ENCODE measurements at places on chromosomes 12 and 14. TPM values are rescaled to one million over a fixed set of nuclear protein-coding genes. Genes with fewer than 3 reads are reported as not detected.

- DNase-seq: no peak
These were observed 199.9 kb downstream of the LRIG3 start for GRCh38 chr12:58720421-58720820.

- DNase-seq: no peak
These were observed 205.1 kb downstream of the SLC5A8 start for GRCh38 chr12:101004898-101005297.

DNA sequence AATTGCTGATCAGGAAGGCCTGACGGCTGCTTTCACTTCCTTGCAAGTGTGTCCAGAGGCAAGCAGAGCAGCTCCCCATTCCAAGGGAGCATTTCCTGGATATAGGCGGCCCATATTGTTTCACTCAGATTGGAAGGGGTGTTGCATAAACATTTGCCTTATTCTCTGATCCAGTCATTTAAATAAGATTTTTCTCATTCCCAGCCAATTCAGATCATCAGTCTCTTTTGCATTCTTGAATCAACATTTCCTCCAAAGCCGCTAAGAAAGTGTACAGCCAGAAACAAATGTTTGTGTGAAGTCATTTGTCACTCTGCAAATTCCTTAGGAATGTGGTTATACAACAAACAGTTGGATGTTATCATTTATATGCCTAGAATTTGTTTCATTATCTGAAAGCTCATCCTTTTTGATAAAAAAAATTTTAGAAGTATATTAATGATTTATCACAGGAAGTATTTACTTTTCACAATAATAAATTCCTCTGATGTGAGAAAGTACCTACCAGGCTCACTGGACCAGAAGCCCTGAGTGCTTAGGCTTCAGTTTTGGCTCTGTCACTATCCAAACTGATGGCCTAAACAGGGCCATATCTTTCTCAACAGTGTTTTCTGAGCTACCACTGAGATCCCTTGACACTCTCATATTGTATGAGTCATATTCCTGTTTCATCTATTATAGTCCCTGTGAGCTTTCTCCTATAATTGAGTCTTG lies 379.6 kb downstream of the CCDC91 start:
- no peak for DNase-seq

- no peak for DNase-seq
These were observed 63.5 kb downstream of the FRMD6 start for GRCh38 chr14:51715250-51715649.

The IGF1 gene
- polyA plus RNA-seq: 9.1 TPM

The DHH gene
- 0.26 TPM for polyA plus RNA-seq

The KLRG1 gene
- polyA plus RNA-seq: 1.8 TPM

The LAG3 gene
- polyA plus RNA-seq: 1.9 TPM

The OR8S1 gene
- not detected for polyA plus RNA-seq
